ENCODE measurements at places on chromosomes 2 and 18.

DNA sequence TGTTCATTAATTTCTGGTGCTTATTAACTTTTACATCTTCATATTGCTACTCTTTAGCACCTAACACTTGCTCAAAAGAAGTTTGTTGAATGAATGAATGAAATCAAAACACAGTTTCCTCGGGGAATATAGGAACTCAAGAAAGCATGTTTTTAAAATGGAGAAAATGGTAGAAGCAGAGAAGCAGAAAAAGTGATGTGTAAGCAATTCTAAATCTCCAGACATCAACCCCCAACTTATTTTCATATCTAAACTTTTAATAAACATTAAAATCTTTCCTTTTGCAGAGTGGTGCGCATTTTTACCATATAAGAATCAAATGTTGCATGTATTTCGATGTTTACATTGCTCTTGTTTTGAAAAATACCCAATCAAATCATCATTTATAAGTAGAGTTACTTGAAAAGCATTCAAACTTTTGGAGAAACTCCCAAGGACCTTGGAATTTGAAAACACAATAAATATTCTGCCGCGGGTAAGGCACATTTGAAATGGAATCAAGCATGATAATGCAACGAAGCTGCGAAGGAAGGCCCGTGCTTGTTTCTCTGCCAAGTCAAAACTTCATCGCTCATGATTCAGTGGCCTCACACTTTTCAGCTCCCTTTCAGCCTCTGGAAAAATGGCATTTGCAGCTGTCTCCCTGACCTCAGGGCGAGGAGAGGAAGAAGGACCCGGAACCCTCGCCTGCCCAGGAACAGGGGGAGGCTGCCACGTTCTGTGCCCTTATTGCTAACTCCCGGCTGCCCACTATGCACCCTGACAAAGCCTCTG is 26.7 kb upstream of the SMIM21 start:
- DNase-seq: no peak

DNA sequence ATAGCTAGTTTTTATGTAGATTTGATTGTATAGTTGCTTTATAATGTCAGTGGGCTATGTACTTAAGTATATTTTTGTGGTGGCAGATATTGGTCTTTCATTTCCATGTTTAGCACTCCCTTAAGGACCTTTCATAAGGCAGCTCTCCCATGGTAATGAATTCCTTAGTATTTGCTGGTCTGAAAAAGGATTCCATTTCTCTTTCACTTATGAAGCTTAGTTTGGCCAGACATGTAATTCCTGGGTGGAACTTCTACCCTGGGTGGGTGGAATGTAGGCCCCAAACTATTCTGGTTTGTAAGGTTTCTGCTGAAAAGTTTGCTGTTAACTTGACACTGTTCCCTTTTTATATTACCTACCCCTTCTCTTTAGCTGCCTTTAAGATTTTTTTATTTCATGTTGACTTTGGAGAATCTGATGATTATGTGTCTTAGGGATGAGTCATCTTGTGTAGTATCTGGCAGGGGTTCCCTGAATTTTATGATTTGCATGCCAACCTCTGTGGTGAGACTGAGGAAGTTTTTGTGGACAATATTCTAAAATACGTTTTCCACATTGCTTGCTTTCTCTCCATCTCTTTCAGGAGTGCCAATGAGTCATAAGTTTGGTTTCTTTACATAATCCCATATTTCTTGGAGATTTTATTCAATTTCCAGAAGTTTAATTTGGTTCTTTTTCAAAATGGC is 65.4 kb upstream of the VRK2 start:
- DNase-seq: no peak

DNA sequence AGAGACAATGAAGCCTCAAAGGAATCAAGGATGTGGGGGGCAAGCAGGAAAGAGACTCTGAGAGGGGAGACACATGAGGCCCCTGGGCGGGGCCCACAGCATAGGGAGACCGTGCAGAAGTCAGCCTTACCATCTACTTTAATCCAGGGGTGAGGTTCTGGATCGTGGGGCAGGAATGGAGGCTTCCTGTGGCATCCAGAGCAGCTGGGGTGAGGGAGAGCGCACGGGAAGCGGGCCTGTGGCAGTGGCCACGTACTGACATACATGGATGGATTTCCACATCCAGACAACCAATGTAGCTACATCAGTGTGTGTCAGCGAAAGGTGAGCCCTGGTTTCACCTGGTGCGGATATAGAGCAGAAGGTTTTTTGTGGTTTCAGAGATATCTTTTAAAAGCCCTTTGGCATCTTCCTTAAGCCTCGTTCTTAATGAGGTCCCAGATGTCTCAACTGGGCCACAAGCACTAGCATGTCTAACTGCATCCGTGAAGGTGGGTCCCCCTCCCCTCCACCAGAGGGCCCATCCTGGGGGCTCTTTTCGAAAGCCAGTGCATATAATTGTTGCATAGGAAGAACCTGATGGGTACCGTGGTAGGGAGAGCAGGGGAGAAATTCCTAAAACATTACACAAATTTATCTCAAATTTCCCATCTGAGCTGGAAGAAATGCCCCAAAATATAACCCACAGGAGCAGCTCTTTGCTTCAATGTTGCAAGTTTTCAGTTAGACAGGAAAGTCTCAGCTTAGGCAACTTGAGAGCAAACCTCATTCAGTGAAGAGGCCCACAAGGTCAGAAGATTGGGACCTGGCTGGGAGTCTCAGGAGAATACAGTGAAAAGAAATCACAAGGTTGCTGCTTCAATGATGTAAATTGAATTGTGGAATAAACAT is 90.9 kb downstream of the SP3 start:
- DNase-seq: no peak

DNA sequence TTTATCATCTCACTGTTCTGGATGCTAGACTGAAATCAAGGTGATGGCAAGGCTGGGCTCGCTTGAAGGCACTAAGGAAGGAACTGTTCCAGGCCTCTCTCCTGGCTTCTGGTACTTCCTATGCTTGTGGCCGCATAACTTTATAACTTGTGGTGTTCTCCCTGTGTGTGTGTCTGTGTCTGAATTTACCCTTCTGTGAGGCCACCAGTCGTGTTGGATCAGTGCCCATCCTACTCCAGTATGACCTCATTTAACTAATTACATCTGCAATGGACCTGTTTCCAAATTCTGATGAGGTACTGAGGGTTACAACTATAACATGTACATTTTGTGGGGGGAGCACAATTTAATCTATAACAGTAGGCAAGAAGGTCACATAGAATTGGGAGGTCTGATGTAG is 41.6 kb downstream of the LYPD6B start:
- no peak for DNase-seq

Data from CD8-positive, alpha-beta memory T cell (primary cell).